ENCODE measurements at places on chromosomes 1 and 21.
A peak's percentile ranks its signal among the peaks of the same experiment; 100 is the strongest.

GRCh38 chr21:42298237-42298636 lies 17.0 kb downstream of the TFF3 start:
- DNase-seq = no peak

GRCh38 chr1:65844821-65845534 lies 52.3 kb downstream of the PDE4B start:
- no peak for DNase-seq

DNA sequence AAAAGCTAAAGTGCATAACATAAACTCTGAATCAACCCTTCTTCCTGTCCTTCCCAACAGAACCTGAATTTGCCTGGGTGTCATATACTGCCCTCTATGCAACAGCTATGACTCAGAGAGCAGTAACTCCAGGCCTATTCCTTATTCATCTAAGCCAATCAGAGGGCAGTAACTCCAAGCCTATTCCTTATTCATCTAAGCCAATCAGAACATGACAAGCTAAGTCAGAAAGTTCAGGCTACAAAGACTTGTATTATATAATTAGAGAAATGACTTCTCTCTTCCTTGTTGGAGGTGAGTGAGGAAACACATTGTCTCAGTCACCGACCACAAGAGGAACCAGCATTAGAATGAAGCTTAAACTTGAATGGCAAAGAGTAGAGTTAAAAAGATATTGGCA lies 26.2 kb upstream of the TADA1 start:
- no peak for DNase-seq

- no peak for DNase-seq
Observed at GRCh38 chr1:213103377-213104306, 52.6 kb downstream of the RPS6KC1 start.

GRCh38 chr1:227127891-227128290 lies 187.8 kb downstream of the COQ8A start:
- DNase-seq = no peak

DNA sequence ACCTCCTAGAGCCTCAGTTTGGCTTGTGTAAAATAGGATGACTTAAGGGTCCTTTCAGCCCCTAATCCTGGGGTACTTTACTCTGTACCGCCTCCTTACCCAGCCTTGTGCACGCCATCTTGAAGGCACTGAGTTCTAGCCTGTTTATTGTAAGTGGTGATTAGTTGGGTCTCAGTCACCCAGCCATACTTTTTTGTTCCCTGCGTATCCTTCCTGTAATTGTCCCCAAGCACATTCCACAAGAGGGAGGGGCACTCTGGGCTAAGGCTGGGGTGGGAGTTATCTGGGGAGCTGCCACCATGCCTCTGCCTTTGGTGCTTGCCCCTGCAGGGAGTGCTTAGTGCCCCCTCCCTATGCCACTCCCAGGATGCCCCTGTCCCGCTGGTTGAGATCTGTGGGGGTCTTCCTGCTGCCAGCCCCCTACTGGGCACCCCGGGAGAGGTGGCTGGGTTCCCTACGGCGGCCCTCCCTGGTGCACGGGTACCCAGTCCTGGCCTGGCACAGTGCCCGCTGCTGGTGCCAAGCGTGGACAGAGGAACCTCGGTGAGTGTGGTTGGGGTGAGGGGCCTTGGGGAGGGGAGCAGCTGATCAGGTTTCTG lies 856 bp downstream of the FDPS start:
- DNase-seq = no peak

GRCh38 chr1:198656500-198656932 lies 17.7 kb downstream of the PTPRC start:
- peak; percentile 85 for DNase-seq

DNA sequence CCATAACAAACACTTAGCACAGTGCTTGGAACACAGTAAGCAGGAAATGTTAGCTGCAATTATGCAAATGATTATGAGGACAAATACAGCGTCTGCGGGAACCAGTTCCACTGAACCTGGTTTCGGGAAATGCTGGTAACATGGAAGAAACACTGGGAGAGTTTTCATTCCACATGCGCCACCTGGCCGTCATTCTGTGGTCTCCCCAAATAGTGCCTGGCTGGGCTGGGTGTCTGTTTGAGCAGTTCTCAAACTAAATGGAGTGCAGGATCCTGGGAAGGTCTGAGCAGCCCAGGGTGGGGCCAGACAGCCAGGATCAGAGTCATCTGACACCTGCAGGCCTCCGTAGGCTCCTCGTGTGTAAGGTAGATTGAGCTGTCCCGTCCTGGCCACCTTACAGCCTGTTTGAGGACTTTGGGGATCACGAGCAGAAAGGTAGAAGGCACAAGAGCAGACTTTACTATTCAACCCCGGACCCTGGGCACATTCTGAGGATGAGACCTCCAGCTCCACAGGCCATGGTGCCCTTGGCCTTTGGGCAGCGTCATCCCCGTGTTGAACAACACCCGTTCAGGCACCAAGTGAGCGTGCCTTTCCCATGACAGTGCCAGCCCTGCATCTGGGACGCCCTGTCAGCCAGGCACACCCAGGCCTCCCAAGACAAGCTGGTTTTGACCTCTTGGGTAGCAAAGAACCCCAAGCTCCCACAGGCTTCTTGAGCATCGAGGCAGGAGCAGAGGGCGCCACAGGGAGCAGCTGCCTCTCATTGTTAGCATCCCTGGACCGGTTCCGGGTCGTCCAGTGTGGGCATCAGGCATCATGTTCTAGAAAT lies 101.9 kb downstream of the PRDM2 start:
- no peak for DNase-seq

DNA sequence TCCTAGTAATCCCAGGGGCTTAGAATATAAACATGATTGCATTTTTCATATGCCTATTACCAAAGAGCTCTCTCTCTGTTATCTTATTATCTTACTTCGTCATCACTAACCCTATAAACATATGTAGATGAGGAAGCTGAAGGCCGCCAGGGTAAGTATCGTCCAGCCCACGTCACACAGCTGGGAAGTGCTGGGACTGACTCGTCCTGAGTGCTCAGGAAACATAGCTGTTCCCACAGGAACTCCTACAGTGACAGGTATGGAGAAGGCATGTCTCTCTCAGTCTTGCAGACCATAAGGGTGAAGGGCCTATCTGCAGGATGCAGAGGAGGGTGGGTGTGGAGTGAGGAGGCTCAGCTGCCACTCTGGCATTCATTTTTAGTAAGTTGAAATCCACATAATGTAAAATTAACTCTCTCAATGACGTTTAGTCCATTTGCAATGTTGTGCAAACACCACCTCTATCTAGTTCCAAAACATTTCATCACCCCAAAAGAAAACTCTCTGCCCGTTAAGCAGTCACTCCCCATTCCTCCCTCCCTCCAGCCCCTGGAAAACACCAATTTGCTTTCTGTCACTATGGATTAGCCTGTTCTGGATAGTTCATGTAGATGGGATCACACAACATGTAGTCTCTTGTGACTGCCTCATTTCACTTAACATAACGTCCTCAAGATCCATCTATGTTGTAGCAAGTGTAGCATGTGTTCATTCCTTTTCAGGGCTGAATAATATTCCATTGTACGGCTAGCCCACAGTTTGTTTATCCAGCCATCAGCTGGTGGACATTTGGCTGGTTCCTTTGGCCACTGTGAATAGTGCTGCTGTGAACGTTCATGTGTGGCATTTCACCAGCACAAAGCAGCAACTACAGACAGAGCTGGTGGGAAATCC lies 68.3 kb downstream of the TCP10L start:
- no peak for DNase-seq

DNA sequence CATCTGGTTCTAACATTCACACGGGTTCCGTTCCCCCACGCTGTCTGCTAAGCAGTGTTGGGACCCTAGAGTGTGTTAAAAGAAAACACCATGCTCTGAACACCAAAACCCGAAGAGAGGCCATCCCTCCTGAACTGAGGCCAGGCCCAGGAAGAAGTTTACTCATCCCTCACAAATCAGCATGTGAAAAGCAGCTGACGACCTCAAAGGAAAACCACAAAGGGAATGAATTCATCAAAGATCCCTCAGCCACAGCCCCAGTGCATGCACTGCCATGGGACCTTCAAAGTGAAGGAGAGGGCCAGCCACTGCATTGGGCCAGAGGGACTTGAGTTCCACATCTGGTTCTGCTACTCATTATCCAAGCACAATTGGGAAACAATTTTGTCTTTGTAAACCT lies 7.0 kb upstream of the PSEN2 start:
- no peak for DNase-seq

DNA sequence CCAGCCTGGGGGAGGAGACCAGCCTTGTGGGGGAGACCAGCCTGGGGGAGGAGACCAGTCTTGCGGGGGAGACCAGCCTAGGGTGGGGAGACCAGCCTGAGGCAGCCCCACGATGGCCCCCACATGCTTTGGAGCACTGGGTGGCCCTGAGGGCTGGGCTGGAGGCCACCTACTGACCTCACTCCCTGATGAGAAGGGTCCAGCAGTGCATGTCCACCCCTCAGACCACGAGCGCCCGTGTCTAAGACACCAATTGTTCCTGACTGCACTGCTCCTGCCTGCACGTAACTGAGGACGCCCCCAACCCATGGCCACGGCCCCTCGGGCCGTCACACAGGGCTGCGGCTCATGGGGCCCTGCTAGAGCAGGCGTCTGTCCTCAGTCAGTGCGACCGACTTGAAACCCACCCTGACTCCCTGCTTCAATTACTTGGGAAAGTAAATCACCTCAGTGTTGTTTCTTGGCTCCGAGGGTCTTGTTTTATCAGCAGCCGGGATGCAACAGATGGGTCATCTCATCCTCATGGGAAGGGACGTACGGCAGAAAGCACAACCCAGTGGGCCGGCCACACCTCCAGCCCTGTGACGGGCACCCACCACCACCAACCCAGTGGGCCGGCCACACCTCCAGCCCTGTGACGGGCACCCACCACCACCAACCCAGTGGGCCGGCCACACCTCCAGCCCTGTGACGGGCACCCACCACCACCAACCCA lies at the start of gene SPATC1L:
Gene SPATC1L, minus strand, starts transcription at position 550 of the 715 bp plus-strand sequence. CDS start 1,643 bp downstream, outside the sequence.
- DNase-seq = peak; percentile 26

GRCh38 chr1:201126832-201127754 lies at the start of gene ASCL5:
Gene ASCL5 (minus strand): TSS chr1:201127184. CDS start chr1:201115372, 11,812 bp downstream.
- no peak for DNase-seq

DNA sequence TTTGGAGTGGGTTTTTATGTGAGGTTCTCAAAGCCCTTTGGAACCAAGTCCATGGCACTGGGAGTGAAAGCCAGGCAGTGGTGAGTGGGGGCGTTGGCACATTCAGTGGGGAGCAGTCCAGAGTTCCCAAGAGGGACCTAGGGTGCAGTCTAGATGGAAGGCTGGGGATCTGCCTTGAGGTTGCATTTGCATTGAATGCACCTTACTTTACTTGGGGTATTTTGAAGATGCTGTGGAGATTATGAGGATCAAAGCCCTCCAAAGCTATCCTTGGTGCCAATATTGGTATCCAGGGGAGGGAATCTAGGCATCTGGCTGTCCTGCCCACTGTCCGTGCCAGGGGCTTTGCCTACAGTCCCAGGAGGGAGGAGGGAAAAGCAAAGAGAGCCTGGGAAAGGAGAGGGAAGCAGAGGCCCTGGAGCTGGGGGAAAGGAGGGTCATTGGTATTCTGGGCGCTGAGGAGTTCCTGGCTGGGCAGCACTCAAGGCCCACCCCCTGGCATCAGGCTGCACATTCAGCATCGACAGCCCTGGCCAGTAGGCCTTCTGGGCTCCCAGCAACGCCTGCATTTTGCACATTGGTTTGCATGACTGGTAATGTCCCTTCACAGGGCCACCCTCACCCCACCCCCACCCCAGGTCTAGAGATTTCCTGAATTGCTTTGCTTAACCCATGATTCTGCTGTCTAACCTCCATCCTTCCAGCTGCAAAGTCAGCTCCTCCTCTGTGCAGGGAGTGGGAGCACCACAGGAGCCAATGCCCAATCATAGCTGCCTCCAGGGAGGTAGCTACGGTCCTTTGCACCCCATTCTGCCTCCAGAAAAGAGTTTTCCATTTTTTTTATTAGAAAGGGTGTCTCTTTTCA lies 843 bp upstream of the BCAN start:
- no peak for DNase-seq

- DNase-seq = no peak
Observed at GRCh38 chr21:36428761-36429432, 43.7 kb downstream of the CHAF1B start.

DNA sequence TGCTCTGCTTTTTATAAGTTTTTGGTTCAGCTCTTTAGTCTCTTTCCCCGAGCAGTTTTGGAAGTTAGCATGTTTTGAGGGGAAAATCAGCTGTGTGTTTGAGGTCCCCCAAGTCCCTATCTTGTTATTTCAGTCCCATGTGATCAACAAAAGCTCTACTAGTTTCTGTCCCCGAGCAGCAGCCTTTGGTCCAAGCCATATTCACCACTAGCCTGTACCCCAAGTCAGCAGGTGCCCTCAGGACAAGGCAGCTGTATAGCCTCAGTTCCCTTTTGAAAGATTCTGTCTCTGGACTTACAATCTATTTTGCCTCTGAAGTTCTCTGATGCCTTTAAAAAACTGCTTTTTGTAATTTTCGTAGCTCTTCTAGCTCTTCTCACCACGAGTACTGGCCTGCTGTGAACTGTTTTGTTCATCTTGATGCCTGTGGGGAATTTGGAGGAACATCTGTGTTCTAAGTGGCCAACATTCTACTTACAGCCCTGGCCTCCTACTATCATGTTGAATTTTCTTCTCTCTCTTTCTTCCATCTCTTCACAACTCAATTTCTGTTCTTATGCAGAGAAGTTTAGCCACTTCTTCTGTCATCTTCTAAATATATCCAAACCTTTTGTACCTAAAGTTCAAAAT lies 16.7 kb downstream of the UAP1 start:
- no peak for DNase-seq

- no peak for DNase-seq
Observed at GRCh38 chr1:229300099-229300757, 29.3 kb downstream of the RAB4A start.

GRCh38 chr1:168138134-168138533 lies 1.4 kb upstream of the GPR161 start:
- no peak for DNase-seq

GRCh38 chr1:53454019-53454418 lies 5.2 kb upstream of the DMRTB1 start:
- no peak for DNase-seq

- DNase-seq = no peak
Observed at GRCh38 chr1:8966606-8967005, 20.9 kb downstream of the CA6 start.

DNA sequence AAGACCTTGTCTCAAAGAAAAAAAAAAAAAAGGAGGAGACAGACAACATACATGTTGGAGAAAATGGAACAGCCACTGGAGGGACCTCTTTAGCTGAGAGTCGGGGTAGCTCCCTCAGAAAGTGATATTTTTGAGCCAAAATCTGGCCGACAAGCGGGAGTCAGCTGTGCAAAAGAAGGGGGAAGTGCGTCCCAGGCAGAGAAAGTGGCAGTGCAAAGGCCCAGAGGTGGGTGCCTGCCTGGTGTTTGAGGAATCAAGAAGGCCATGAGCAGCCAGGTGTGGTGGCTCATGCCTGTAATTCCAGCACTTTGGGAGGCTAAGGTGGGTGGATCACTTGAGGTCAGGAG lies 6.1 kb upstream of the CROCC start:
- no peak for DNase-seq

GRCh38 chr1:181592255-181592859 lies 109.0 kb downstream of the CACNA1E start:
- DNase-seq = no peak

Data from T-helper 22 cell (primary cell).